ENCODE measurements at places on chromosomes 7 and 10. TPM values are rescaled to one million over a fixed set of nuclear protein-coding genes. Genes with fewer than 3 reads are reported as not detected.
A peak's percentile ranks its signal among the peaks of the same experiment; 100 is the strongest.

LIPM gene
- total RNA-seq = not detected

ADRB1 gene
- 10.4 TPM for total RNA-seq

CARD11 gene
- total RNA-seq = 0.42 TPM

GRCh38 chr7:133539016-133539415, 286.1 kb downstream of the EXOC4 start:
- no peaks in the 10 kb centered on the region for H3K36me3 ChIP-seq
- no peak for DNase-seq
- no peak overlapping the region for H3K4me3 ChIP-seq
- H3K27ac ChIP-seq = no peak overlapping the region
- H3K4me1 ChIP-seq = no peaks in the 10 kb centered on the region
- H3K27me3 ChIP-seq = no peaks in the 10 kb centered on the region

DNA sequence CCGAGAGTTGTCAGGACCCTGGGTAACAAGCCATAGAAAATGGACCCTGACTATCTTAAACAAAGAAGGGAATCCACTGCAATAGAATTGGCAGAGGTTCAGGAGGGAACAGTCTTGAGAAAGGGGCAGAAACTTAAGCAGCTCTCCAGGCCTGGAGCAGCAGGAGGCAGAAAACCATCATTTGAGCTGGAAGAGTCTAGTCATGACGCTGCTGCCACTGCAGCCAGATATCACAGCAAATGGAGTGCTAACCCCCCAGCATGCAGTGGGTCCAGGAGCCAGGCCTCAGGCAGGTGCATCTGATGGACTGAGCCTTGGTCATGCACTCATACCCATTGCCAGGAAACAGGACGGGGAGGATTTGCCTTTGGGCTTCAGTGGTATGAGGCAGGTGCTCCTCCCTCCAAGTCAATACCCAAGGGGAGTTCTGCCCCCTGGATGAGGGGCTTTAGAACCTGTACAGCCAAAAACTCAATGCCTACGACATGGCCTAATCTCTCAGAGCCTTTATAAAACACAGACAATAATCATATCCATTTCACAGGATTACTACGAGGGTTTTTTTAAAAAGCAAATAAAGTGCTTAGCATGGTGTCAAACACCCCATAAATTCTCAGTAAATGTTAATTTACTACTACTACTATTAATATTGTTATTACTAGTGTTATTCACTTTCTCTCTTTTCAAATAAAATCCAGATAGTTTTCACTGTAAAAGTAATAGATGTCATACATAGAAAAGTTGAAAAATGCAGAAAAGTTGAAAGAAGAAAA, 30.7 kb downstream of the DUSP5 start:
- no peak overlapping the region for H3K4me3 ChIP-seq
- H3K36me3 ChIP-seq = no peaks in the 10 kb centered on the region
- H3K27me3 ChIP-seq = no peaks in the 10 kb centered on the region
- H3K4me1 ChIP-seq = peaks cover 12% of the 10 kb centered on the region
- no peak for DNase-seq

GRCh38 chr7:103821092-103821491, 168.4 kb downstream of the RELN start:
- no peaks in the 10 kb centered on the region for H3K27me3 ChIP-seq
- H3K4me3 ChIP-seq = no peak overlapping the region
- no peak overlapping the region for H3K27ac ChIP-seq
- H3K4me1 ChIP-seq = no peaks in the 10 kb centered on the region
- H3K36me3 ChIP-seq = no peaks in the 10 kb centered on the region

- no peaks in the 10 kb centered on the region for H3K36me3 ChIP-seq
- H3K4me3 ChIP-seq = no peak overlapping the region
These were observed 2.8 kb upstream of the ERCC6 start for GRCh38 chr10:49541762-49542161.

PNLIP gene
- total RNA-seq = not detected

DNA sequence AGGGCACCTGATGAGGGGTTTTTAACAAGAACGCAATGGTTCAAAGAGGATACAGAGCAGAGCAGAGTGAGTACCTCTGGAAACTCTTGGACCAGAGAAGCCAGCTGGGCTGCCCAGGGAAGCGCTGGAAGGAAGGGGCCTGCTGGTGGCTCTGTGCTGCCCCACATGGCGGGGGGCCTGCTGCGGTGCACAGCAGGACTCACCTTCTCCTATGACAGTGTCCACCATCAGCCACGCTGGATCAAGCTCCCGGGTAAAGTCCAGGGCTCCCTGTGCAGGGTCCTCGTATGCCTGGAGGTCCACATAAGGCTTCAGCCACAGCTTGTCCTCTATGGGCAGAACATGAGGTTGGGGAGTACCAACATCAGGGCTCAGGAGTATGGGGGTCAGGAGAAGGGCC, 12.5 kb downstream of the EPHA1 start:
- peaks cover 38% of the 10 kb centered on the region for H3K4me1 ChIP-seq
- H3K36me3 ChIP-seq = peaks cover 12% of the 10 kb centered on the region
- no peak overlapping the region for H3K27ac ChIP-seq
- no peak overlapping the region for H3K4me3 ChIP-seq

LRRD1 gene
- total RNA-seq = not detected

DNA sequence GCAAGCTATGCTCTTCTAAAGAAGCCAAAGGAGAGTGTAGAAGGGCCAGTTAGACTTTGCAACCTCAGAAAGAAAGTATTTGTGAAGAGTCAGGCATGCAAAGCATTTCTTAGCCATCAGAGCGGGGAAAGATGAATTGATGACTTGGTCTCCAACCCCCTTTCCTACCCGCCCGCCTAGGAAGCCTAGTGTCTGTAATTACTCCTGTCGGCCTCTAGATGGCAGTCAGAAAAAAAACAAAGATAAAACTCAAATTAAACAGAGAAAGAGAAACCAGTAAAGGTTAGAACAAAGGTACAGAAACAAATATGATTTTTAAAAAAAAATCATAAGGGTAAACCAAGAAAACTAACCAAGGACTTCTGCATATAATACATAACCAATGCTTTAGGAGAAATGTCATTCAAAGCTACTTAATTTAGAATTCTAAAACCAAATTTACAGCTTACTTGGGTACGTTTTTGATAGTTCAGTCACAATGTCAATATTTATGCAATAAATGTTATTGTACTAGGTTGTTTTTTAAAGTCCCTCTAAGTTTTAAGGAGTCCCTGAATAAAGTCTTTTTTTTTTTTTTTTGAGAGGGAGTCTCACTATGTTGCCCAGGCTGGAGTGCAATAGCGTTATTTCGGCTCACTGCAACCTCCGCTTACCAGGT, 97.6 kb downstream of the LYZL1 start:
- no peaks in the 10 kb centered on the region for H3K27me3 ChIP-seq
- H3K4me1 ChIP-seq = no peaks in the 10 kb centered on the region
- no peaks in the 10 kb centered on the region for H3K36me3 ChIP-seq
- no peak for DNase-seq
- H3K4me3 ChIP-seq = no peak overlapping the region

SHH gene
- total RNA-seq = not detected

NAT16 gene
- total RNA-seq = not detected

- peak overlapping the region; percentile 84 for H3K27ac ChIP-seq
- no peaks in the 10 kb centered on the region for H3K36me3 ChIP-seq
- no peaks in the 10 kb centered on the region for H3K27me3 ChIP-seq
- no peak overlapping the region for H3K4me3 ChIP-seq
- DNase-seq = no peak
These were observed 17.0 kb upstream of the TRIM8 start for GRCh38 chr10:102627291-102627735.

NFE2L3 gene
- 1.5 TPM for total RNA-seq

ABCA13 gene
- total RNA-seq = not detected

CPA1 gene
- not detected for total RNA-seq

DNA sequence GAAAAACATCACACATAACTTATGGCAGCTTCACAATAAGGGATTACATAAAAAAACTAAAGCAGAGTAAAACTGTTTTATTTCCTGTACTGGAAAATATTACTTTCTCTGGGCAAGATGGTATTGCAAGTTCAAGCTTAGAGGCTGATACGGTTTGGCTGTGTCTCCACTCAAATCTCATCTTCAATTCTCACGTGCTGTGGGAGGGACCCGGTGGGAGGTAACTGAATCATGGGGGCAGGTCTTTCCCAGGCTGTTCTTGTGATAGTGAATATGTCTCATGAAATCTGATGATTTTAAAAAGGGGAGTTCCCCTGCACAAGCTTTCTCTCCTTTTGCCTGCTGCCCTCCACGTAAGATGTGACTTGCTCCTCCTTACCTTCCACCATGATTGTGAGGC, 5.1 kb upstream of the LRRC27 start:
- H3K4me3 ChIP-seq = no peak overlapping the region
- H3K27me3 ChIP-seq = no peaks in the 10 kb centered on the region
- peaks cover 33% of the 10 kb centered on the region for H3K4me1 ChIP-seq
- peaks cover 5% of the 10 kb centered on the region for H3K36me3 ChIP-seq
- H3K27ac ChIP-seq = no peak overlapping the region
- no peak for DNase-seq

DNA sequence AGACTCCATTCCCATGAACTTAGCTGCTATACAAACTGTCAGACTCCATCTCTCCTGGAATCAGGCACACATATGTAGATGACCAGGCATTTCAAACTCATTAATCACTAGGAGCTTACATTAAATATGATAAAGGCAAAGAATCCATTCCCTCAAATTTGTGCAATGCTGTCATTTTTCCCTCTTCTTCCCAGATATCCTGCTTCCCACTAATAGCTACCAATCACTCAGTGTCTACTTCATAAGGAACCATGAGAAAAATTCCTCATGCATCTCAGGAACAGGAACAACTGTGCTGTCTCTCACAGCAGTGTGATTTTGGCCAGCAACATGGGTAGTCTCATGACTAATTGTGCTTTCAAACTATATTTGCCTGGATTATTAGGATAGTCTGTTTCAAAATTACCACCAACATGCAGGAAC, 133.9 kb downstream of the DKK1 start:
- no peaks in the 10 kb centered on the region for H3K27me3 ChIP-seq
- DNase-seq = no peak
- H3K4me3 ChIP-seq = no peak overlapping the region
- no peaks in the 10 kb centered on the region for H3K36me3 ChIP-seq
- H3K27ac ChIP-seq = no peak overlapping the region
- H3K4me1 ChIP-seq = no peaks in the 10 kb centered on the region

- H3K27ac ChIP-seq = no peak overlapping the region
- H3K27me3 ChIP-seq = no peaks in the 10 kb centered on the region
- no peak overlapping the region for H3K4me3 ChIP-seq
- DNase-seq = no peak
- no peaks in the 10 kb centered on the region for H3K36me3 ChIP-seq
These were observed 230.8 kb downstream of the FOXP2 start for GRCh38 chr7:114645451-114645850.

GRCh38 chr7:27936768-27937102, 196.8 kb downstream of the TAX1BP1 start:
- H3K27me3 ChIP-seq = no peaks in the 10 kb centered on the region
- no peaks in the 10 kb centered on the region for H3K36me3 ChIP-seq

DNA sequence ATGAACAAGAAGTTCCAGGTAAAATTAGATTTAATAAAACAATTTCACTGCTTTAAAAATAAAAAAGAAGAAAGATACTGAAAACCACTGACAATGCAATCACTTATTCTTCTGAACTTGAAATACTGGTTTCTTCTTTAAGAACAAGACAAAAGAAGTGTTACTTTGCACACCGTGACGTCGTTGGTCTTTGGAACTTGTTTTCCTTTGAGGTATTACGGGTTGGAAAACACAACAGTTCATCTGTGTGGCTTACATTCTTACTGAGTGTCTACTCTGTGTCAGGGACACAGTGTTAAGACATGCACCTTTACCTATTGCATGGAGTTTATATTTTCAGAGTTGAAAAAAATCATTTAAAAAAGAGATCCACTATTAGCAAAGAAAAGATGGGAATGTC, 41.3 kb upstream of the UCN3 start:
- H3K4me3 ChIP-seq = no peak overlapping the region
- H3K27ac ChIP-seq = no peak overlapping the region
- DNase-seq = no peak
- no peaks in the 10 kb centered on the region for H3K36me3 ChIP-seq
- H3K4me1 ChIP-seq = no peaks in the 10 kb centered on the region
- H3K27me3 ChIP-seq = no peaks in the 10 kb centered on the region

- H3K4me3 ChIP-seq = no peak overlapping the region
- DNase-seq = no peak
- no peaks in the 10 kb centered on the region for H3K27me3 ChIP-seq
- H3K27ac ChIP-seq = no peak overlapping the region
These were observed 21.5 kb downstream of the CTAGE6 start for GRCh38 chr7:143735962-143736361.

NUTM2B gene
- 0.42 TPM for total RNA-seq

GRCh38 chr10:80015911-80016830, 62.3 kb upstream of the TMEM254 start:
- H3K27me3 ChIP-seq = no peaks in the 10 kb centered on the region
- H3K36me3 ChIP-seq = no peaks in the 10 kb centered on the region
- no peak overlapping the region for H3K27ac ChIP-seq
- no peak for DNase-seq

DNA sequence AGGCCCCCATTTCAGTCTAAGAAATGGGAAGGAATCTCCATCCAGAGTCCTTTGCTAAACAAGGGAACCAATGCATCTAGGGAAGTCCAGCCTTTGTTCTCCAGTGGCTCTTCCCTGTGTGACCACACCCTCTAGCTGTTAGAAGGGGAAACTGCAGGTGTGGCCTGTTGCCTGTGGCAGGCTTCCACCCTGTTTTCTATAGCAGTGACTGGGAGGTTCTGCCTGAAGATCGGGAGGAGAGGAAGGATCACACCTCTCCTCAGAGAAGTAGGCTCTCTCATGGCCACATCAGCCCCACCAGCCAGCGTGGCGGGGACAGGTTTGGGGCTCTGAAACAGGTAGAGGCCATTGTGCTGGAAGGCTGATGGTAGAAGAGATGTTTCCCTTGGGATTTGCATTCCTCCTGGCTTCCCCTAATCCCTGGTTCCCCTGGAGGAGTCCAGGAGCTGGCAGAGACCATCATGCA, 47.7 kb upstream of the TRIM8 start:
- H3K4me1 ChIP-seq = peaks cover 80% of the 10 kb centered on the region
- no peak for DNase-seq
- H3K4me3 ChIP-seq = no peak overlapping the region
- H3K27ac ChIP-seq = peak overlapping the region; percentile 51

LRIT1 gene
- not detected for total RNA-seq

GRCh38 chr7:155057076-155057475, 13.0 kb upstream of the HTR5A start:
- H3K4me1 ChIP-seq = no peaks in the 10 kb centered on the region
- no peaks in the 10 kb centered on the region for H3K27me3 ChIP-seq

AGBL3 gene
- total RNA-seq = 0.66 TPM

DNA sequence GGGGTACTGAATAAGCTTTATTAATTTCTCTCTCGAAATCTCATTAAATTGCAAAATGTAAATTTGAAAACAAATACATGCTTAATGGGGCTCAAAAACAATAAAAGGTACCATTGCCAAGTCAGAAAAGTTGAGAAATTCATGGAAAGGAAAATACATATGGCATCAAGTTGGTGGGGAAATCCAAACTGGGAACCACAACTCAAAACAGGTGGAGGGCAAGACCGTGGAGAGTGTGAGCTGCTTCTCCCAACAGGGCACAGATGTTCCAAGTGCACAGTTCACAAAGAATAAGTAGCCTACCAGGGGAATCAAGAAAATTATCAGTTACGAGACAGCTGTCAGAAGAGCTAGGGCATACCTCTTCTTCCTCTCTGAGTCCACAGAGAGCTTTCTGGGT, 26.6 kb downstream of the MKX start:
- H3K4me3 ChIP-seq = no peak overlapping the region
- DNase-seq = no peak
- peaks cover 46% of the 10 kb centered on the region for H3K4me1 ChIP-seq

All from esophagus muscularis mucosa (tissue), 4 donors.